ENCODE measurements at places on chromosomes 3 and 15.

GRCh38 chr3:147008886-147009285 is 397.5 kb downstream of the ZIC4 start:
- DNase-seq: no peak

- DNase-seq: no peak
Observed at GRCh38 chr3:88188436-88188835, 38.7 kb downstream of the C3orf38 start.

GRCh38 chr15:56495053-56495452 is 30.1 kb upstream of the MNS1 start:
- no peak for DNase-seq

DNA sequence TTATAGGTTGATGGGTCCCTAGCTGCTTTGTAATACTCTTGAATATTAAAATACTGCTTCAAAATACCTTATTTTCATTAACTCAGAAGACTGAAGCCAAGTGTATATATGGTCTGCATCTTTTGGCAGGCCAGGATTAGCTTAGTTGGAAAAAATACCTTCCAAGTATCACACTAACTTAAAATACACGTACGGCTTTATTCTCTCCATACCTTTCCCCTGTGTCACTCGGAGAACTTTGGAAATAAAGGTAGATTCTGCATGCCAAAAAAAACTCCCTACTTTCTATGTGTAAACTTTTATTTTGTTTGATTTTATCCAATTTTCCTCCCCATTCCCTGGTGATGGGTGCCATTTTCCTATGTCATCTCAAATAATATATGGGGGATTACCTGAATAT is 422.3 kb upstream of the MDFIC2 start:
- DNase-seq: no peak

DNA sequence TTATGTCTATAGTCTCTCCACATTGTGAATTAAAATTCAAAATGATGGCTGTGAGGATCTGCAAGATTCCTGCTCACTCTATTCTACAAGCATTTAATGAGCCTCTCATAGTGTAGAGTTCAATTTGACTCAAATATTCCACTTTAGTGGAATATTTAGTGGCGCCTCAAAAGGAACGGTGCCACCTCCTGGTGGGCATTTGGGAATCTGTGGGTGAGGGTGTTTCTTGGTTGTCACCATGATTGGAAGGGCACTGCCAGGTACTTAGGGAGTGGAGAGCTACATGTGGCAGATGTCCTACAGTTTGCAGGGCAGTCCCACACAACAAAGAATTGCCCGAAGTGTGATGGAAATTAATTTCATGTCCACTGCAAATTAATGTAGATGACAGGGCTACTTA is 21.5 kb upstream of the KCNMB3 start:
- no peak for DNase-seq

DNA sequence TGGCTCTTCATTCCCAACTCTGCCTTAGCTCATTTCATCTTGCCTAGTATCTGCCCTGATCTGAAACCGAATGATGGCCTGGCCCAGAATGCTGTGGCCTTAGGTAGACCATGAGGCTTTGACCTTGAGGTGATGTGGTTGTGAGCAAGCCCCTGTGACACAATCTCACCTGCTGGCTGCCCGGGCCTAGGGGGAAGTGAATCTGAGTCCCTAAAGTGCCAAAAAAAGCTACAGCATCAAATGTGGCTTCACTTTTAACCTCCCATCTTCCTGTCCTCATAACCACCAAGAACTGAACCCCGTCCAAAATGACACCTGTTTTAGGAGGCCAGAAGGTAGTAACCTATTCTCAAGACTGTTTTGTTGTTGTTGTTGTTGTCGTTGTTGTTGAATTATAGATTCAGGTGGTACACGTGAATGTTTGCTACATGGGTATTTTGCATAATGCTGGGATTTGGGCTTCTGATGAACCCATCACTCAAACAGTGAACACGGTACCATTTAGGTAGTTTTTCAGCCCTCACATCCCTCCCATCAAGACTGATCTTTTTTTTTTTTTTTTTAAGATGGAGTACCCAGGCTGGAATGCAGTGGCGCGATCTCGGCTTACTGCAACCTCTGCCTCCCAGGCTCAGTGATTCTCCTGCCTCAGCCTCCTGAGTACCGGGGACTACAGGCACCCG is 54.6 kb downstream of the MCCC1 start:
- no peak for DNase-seq

DNA sequence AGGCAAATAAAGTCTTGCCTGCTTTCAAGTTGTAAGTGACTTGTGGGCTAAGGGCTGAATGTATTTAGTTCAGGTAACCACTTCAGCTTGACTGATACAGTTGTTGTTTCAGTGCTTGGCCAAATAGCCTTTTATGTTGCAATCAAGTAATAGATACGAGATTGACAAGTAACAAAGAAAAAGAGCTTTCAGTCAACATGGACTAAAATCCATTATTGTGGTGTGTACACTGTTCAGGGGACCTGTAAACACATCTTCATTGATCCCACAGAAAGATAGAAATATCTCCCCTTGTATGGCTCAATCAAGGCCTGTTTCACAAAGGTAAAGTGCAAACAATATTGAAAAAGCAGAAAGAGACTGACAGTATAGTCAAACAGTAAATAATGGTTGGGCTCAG is 224.8 kb upstream of the TMCO5A start:
- DNase-seq: no peak

DNA sequence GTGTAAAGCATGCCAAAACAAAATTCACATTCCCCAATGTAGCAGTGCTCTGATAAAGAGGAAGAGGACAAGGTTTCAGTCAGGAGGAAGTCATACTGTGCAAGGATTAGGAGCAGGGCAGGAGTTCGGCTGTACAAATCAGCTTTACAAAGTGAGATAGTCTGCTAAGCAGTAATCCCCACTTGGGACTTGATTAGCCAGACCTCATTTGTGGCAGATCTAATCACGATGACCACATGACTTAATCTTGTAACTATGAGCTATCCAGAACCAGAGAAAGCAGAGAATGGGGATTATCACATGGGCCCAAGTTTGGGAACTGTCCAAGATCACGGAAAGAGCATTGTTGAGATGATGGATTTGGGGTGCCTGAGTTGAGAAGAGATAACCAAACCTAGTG is 7.8 kb downstream of the DCBLD2 start:
- no peak for DNase-seq

All from HL-60 (cell line).